ENCODE measurements at places on chromosomes 2 and 18. TPM values are rescaled to one million over a fixed set of nuclear protein-coding genes. Genes with fewer than 3 reads are reported as not detected.

The TLX2 gene
- total RNA-seq = not detected

DNA sequence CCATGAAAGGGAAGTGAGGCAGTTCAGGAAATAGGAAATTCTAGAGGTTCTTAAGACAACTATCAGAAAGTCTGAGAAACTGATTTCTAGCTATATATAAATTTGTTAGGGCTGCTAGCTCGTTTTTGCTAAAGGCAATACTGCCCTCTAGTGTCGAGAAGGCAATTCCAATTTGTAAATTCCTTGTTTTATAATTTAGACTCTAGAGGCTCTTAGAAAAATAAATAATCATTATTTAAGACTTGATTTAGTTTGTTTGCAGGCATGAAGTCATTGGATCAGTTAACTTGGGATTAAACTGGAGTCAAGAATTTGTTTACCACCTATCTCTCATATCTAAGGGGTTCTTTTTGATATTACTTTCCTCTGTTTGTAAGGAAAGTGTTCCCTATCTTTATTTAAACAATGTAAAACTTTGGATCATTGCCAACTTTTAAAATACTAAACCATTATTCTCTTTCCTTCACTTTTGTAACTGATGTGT, 66.2 kb downstream of the ACVR2A start:
- DNase-seq = peak; percentile 54

- peak; percentile 81 for DNase-seq
These were observed 77.6 kb downstream of the AP1S3 start for GRCh38 chr2:223759569-223760430.

DNA sequence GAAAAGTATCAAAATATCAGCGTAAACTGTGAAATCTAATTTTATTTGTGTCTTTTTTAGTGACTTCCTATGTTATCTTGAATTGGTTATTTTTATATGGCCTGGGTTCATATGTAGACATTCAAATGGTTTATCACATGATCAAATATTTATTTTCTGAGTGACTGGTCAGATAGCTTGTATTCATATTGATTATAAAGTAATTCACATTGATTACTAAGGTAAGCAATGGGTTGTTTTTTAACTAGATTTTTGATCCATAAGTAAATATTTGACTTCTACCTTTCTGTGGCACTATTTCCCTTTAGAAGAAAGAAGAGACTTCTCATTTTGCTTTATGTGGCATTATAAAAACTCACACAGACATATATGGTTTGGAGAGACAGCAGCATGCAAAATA, 260.5 kb downstream of the TCF4 start:
- no peak for DNase-seq

All from HepG2 (cell line).